CD4-positive, alpha-beta T cell treated with Interleukin-21 for 1 hour (primary cell): ENCODE measurements at places on chromosomes 6 and 20.

GRCh38 chr6:45648262-45648620 lies 270.5 kb upstream of the SUPT3H start:
- DNase-seq, result no peak

DNA sequence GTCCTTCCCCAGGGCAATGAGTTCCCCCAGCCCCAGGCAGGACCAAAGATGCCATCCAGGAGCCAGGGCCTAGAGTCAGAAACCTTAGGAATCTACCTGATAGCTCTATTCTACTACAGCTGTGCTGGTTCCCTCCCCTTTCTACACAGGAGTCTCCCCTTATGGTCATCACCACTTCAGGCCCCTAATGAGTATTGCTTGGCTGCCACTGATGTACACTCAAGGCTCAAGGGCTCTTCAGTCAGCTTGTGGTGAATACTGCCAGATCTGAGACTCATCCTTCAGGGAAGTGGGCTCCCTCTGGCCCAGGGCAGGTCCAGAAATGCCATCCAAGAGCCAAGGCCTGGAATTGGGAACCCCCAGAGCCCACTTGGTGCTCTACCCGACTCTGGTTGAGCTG lies 248.6 kb downstream of the ALDH8A1 start:
- DNase-seq, result no peak

DNA sequence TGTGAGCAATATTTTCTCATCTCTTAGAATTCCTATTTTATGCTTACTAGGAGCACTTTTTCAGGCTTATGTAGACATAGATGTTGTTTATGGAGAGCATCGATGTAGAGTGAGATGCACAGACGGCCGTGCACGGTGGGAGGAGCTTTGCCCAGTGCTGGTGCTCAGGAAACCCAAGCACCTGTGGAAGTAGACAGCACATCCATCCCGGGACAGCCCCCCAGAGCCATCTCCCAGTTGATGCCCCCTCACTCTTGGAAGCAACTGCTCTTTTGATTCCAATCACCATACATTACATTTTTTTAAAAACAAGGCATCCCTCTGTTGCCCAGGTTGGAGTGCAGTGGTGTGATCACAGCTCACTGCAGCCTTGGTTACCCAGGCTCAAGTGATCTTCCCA lies 143.7 kb downstream of the SMOC2 start:
- no peak for DNase-seq

DNA sequence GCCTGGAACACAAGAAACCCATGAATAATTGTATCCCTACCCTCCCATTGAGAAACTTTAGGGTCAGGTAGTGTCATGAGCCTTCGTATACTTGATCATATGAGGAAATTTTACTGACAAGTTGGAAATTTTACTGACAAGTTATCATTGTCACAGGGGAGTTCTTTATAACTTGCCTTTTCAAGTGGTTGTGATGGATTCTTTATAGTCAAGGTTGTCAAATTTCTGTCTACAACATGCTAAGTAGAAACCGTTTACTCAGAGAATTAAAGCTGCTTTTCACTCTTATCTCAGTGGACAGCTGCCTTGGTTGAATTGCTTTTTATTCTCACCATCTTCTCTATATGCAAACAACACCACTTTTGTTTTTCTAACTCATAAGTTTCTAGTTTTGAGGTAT lies 1286.4 kb downstream of the EPHA7 start:
- no peak for DNase-seq

GRCh38 chr6:17986656-17987446 lies 584 bp downstream of the KIF13A start:
- DNase-seq, result no peak

- no peak for DNase-seq
These were observed 12.8 kb upstream of the PNRC1 start for GRCh38 chr6:89067796-89068195.

- no peak for DNase-seq
These were observed 56.7 kb downstream of the VEGFA start for GRCh38 chr6:43826730-43827129.

- no peak for DNase-seq
These were observed 28.4 kb downstream of the SYNDIG1 start for GRCh38 chr20:24497851-24498250.

DNA sequence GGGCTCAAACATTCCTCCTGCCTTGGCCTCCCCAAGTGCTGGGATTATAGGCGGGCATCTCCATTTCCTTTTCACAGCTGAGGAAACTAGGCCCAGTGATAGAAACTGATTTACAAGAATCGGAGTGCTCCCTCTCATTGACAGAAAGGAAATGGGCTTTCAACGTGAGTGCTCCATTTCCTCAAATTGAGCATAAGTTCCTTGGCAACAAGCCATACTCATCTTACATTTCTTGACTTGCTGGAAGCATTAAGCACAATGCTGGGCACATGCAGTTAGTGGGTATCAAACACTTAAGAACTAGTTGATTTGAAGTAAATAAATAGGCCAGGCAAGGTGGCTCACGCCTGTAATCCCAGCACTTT lies 54.7 kb downstream of the FGD2 start:
- no peak for DNase-seq

DNA sequence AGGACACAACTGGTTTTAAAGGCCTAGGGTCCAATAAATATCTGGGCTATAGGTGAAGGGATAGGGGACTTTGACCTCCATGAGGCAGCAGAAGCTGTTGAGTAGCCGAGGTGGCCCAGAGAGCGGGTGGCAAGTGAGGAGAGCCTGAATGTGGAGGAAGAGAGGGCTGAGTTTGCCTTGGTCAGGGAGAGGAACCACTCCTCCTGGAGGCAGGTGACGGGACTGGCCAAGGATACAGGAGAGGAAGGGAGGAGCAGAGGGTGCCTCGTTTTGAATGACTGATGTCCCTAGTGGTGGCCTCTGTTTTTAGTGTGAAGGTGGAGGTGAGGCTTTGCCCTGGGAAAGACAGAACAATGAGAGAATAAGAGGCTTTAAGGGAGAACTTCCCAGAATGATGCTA lies 19.1 kb upstream of the AAR2 start:
- DNase-seq, result no peak

DNA sequence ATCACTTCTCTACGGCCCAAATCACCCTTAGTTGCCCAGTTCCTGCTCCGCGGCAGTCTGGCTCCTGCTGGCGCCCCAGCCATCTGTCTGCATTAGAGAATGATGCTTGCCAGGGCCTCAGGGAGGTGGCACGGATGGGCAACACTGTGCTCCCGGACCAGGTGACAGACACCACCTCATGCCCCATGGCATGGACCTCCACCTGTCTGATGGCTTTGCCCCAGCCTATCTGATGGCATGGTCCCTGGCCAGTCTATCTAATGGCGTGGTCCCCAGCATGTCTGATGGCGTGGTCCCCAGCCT lies 18.8 kb upstream of the MRGBP start:
- no peak for DNase-seq

- no peak for DNase-seq
These were observed 83.1 kb upstream of the SLC24A3 start for GRCh38 chr20:19129306-19129705.

- DNase-seq, result no peak
These were observed 414.7 kb downstream of the PTPRT start for GRCh38 chr20:42775037-42775436.
